ENCODE measurements at places on chromosomes 13 and 19. TPM values are rescaled to one million over a fixed set of nuclear protein-coding genes. Genes with fewer than 3 reads are reported as not detected.

The ZNF888 gene
- total RNA-seq, result not detected

The IFNL1 gene
- total RNA-seq, result not detected

The CYP2F1 gene
- not detected for total RNA-seq

The RGL3 gene
- 0.98 TPM for total RNA-seq

The CLEC4G gene
- total RNA-seq, result not detected

The ZMYM5 gene
- total RNA-seq, result 6.4 TPM

The LILRA5 gene
- total RNA-seq, result not detected

The SCEL gene
- total RNA-seq, result 0.88 TPM

The ZNF471 gene
- 0.09 TPM for total RNA-seq

The SHC2 gene
- 1.6 TPM for total RNA-seq

The PRX gene
- total RNA-seq, result 1.3 TPM

The KIR2DL4 gene
- not detected for total RNA-seq

The KLK3 gene
- not detected for total RNA-seq

The CEACAM16 gene
- 0.11 TPM for total RNA-seq

All from A549 treated with dexamethasone at 1 μM for 4 hours (cell line).